ENCODE measurements at places on chromosomes 13 and 19. TPM values are rescaled to one million over a fixed set of nuclear protein-coding genes. Genes with fewer than 3 reads are reported as not detected.

ANKRD24 gene
- total RNA-seq = 4.2 TPM

GRCh38 chr13:97542102-97542685, 108.2 kb downstream of the RAP2A start:
- DNase-seq = no peak

DNA sequence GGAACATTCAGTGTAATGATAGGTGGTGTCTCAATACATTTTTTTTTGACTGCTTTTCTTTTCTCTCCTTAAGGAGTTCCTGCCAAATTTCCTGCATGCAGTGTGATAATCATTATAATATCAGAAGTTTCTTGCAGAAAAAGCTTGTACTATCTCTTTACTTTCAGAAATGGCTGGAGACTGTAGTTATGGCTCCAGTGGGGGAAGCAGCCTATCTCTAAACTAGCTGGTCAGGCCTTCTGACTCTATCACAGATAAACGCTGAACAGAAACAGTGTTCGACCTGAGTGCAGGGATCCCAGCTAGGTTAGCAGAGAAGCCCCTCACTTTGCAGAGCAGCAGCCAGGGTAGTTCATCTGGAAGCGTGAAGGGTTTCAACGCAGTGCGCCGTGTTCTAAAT, 1.9 kb downstream of the CCNE1 start:
- DNase-seq = no peak

DNA sequence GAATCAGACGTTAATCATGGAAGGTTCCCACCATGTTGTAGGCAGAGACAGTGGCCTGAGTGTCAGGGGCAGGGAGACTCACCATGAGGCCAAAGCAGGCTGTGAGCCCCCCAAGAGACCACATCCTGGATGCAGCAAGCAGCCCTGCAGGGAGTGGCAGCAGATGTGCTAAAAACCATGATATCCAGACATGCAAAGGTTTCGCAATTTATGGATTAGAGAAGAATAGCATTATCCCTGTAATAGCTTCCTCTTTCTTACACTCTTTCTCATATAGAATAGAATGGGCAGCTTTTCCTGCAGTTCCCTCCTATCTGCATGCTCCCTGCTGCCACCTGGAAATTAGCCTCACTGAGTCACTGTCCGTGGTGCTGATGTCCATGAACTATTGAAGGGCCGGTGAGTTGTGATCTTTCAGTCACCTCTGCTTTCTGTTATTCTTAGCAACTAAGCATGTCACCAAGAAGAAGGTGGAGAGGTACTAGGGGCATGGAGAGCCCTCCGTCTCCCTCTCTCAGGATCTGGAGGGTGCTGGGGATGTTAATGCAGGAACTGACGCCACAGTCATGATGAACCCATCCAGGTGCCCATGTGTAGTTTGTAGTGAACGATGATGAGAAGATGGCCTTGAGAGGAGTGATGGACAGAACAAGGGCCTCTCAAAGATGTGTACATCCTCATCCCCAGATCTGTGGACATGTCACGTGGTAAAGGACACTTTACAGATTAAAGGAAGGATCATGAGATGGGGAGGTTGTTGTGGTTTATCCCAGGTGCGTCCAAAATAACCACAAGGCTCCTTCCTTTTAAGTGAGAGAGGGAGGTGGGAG, 9.9 kb downstream of the CEACAM4 start:
- DNase-seq = no peak

OLFM2 gene
- total RNA-seq = 5.0 TPM

MRPL57 gene
- 12.4 TPM for total RNA-seq

GRCh38 chr13:26787961-26788360, 27.4 kb upstream of the GPR12 start:
- no peak for DNase-seq

- peak; percentile 60 for DNase-seq
These were observed 52.0 kb downstream of the KLF2 start for GRCh38 chr19:16376649-16377048.

- no peak for DNase-seq
These were observed 71.0 kb downstream of the SIPA1L3 start for GRCh38 chr19:37977992-37978391.

PCCA gene
- total RNA-seq = 12.6 TPM

CNFN gene
- total RNA-seq = not detected

LYPD5 gene
- total RNA-seq = 3.8 TPM

GRCh38 chr13:90943946-90944345, 403.5 kb upstream of the MIR17HG start:
- no peak for DNase-seq

DNA sequence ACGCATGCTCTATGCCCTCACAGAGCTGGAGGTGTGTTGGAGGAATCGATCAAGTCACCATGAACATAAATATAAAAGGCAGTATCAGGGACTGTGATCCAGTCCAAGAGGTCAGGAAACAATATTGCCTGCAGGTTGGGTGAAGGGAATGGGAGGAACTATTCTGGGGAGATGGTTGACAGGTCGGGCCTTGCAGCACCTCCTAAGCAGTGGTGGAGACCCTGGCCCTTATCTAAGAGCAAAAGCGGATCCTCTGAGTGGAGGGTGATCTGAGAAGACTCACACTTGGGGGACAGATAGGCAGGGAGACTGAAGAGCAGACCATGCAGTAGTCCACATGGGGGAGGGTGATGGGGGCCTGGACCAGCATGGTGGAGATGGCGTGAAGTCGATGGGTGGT, 213.5 kb downstream of the SLC7A1 start:
- DNase-seq = no peak

CRLF1 gene
- total RNA-seq = not detected

DNA sequence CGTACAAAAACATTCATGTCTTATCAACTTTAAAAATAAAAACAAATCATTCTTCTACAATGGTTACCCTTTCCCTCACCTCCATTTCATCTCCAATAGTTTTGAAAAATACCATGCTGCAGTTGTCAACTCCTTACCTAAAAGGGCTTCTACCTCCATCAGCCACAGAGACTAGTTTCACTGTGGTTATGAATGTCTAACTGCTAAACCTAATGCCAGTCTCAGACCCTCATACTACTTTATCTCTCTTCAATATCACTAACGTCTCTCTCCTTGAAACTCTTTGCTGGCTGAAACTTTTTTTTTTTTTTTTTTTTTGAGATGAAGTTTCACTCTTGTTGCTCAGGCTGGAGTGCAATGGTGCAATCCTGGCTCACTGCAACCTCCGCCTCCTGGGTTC, 27.1 kb downstream of the LNX2 start:
- DNase-seq = no peak

SPACA4 gene
- not detected for total RNA-seq

GRCh38 chr13:98482476-98483444, 94.1 kb downstream of the STK24 start:
- DNase-seq = peak; percentile 53

GRCh38 chr19:44657211-44657921, 13.7 kb downstream of the PVR start:
- DNase-seq = peak; percentile 64

DNA sequence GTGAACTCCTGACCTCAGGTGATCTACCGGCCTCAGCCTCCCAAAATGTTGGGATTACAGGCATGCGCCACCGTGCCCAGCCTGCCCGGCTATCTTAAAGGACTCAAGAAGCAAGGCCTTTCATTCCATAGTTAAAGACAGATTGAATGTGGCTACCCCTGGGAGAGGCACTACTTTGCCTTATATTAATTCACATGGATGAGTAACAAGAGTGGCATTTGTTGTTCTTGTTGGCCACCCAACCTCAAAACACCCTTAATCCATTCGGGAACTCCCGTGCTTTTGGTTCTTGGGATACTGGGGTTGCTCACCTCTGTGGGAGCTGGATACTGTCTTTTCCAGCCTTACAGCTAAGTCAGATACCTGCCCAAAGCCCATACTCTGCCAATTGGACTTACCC, 34.4 kb upstream of the ABCC4 start:
- DNase-seq = no peak

DNA sequence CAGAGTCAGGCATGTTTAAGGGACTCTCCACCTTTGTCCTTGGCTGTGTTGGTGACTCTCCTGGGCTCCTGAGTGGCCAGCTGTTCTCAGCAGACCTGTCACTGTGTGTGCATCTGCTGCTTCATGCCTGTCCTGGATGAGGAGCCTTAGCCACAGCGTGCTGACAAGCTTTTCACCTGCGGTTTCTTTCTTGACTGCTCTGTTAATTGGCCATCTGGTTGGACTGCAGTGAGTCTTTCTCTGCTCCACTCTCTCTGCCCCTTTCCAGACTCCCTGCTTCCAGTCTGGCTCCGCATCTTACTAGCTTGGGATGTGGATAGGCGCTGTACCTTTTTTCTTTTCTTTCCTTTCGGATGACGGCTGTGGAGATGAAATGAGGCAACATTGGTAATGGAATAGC, 38.8 kb downstream of the POLR1D start:
- DNase-seq = no peak

APOC4 gene
- total RNA-seq = not detected

Data from activated naive CD4-positive, alpha-beta T cell treated with anti-CD3 and anti-CD28 coated beads, Interleukin-2, amount 50 U/mL, for 72 hours (primary cell).